Body of pancreas (tissue), 4 donors: ENCODE measurements at places on chromosomes 6 and 20. TPM values are rescaled to one million over a fixed set of nuclear protein-coding genes. Genes with fewer than 3 reads are reported as not detected.

Gene TMX4
- 17.9 TPM for total RNA-seq

Gene HNF4A
- total RNA-seq: 28.5 TPM

Gene WASF1
- 7.5 TPM for total RNA-seq

Gene SNAP91
- 0.66 TPM for total RNA-seq

Gene RNF39
- total RNA-seq: not detected

Gene TCF21
- 2.3 TPM for total RNA-seq

Gene CGA
- not detected for total RNA-seq
